ENCODE measurements at places on chromosomes 11 and 22. TPM values are rescaled to one million over a fixed set of nuclear protein-coding genes. Genes with fewer than 3 reads are reported as not detected.
A peak's percentile ranks its signal among the peaks of the same experiment; 100 is the strongest.

GRCh38 chr22:50469377-50470305, 5.2 kb downstream of the SBF1 start:
- DNase-seq = no peak

DNA sequence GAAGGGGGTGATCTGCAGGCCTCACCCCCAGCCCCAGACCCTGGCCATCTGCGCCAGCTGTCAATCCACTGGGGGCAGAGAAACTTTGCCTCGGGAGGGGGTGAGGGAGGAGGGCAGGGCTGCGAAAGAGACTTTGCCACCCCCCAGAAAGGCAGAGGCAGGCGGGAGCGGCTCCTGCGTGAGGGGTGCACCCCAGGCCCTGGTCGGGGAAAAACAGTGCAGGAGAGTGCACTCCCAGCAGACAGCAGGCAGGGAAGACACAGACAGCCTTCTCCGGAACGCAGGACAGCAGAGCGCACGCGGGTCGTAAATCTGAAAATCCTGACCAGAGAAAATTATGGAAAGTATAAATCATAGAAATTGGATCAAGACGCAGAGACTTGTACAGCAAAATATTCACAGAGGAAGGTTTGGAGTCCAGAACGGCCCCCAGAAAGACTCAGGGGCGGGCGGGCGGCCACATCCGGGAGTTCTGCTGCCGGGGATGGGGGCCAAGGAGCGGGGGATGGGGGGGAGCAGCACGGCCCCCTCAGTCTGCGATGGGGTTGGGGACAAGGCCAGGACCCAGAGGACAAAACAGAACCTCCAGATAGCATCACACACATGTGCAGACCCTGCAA, 8.0 kb upstream of the MRPL23 start:
- no peak for DNase-seq

DNA sequence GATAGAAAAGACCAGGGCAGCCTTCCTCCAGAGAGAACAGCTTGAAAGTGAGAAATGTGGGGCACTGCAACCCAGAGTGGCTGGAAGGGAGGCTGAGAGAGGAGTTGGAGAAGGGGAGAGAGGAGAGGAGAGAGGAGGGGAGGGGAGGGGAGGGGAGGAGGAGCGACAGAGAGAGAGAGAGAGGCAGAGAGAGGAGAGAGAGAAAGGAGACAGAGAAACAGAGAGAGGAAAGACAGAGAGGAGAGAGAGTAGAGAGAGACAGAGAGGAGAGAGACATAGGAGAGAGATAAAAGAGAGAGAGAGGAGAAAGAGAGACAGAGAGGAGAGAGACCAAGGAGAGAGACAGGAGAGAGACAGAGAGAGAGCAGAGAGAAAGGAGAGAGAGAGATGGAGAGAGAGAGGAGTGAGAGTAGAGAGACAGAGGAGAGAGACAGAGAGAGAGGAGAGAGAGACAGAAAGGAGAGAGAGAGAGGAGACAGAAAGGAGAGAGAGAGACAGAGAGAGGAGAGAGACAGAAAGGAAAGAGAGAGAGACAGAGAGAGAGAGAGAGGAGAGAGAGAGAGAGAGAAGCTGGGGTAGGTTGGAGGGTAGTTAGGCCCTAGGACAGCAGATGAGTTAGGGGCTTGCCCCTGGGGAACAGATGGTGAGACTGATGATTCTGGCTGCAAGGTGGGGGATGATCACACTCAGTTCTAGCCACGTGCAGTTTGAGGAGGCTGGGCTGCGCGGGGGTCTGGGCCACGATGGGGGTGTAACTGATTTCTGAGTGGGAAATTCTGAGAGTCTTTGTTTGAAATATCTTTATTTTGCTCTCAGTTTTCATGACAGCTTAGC, 8.5 kb upstream of the SCYL1 start:
- DNase-seq = no peak

GRCh38 chr11:660681-661444, 23.8 kb downstream of the DRD4 start:
- peak; percentile 59 for DNase-seq

- no peak for DNase-seq
Observed at GRCh38 chr22:39130892-39131855, 21.3 kb downstream of the CBX7 start.

DNA sequence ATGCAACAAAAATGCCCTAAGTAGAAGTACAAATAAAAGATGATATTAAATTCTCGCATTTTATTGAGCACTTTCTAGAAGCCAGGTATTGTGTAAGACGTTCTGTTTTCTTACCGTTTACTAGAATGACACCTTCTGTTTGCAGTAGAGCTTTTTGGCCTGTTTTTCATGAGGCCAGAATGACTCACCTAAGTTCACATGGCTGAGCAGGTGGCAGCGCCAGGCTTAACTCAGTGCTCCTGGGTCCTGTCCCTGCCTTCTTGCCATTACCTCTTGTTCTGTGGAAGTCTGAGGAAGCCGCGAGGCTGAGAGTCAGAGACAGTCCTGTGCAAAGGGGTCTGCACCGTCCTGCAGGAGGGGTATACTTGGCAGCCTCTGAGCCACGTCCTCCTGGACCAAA, 113.8 kb downstream of the ATXN10 start:
- DNase-seq = peak; percentile 72

DNA sequence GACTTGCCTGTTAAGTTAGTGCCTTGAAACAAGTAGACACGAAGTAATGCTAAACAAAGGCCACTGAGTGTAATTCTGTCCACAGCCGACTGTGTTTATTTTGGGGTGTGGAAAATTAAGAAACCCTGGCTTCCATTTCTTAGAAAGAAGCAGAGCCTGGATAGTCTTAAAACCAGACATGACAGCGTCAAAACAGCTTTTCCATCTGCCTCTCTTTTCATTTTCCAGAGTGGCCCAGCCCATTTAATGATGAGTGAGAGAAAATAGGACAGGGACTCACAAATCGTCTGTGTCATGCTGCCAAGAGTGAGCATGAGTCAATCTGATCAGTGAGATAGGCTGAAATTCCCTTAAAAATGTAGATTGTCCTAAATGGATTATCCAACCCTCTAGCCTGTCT, 485.9 kb downstream of the JRKL start:
- DNase-seq = no peak

DNA sequence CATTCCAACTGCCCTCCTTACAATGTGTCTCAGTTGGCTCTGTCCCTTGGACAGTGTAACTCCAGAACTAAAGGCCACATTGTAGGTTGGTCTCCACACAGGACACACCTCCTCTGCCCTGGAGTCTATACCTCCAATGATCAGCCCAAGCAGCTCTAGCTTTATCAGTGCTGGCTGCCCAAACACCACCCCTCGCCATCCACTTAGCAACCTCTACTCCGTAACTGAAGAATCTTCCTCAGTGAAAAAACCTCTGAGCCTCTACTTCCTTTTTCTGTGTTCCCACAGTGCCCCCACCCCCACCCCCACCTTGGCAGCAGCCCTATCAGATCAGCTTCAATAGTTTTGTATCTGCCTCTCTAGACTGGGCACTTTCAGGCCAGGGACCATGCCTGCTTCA, 33.4 kb downstream of the SERPINH1 start:
- DNase-seq = no peak

- DNase-seq = no peak
Observed at GRCh38 chr22:38864361-38865191, 7.4 kb downstream of the CBX6 start.

DNA sequence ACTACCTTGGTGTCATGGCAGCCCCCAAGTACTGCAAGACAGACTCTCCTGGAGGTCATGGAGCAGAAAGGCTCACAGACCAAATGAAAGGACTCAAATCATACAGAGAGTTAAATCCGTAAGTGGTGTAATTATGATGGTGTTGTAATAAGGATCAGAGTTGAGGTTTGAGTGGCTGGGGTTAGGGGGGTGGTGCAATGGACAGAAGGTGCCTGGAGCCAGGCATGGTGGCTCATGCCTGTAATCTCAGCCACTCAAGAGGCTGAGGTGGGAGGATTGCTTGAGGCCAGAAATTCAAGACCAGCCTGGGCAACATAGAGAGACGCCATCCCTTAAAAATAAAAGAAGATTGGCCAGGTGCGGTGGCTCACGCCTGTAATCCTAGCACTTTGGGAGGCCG, 18.7 kb downstream of the ART5 start:
- DNase-seq = no peak

DNA sequence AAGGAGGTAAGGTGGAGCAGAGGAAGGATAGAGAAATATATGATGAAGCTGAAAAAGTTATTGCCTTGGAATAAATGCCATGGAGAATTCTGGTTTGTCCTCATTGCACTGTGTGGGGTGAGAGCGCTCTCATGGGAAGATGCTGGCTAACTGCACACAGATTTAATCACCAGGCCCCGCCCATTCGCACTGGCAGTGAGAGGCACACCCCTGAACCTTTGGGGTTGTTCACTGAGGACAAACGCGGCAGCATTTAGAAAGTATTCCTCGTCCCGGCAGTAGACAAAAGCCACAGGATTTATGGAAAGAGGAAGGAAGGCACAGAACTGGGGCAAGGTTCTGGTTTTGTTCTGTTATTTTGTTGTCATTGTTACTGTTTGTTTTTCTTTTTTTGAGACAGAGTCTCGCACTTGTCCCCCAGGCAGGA, 70.2 kb downstream of the MED15 start:
- DNase-seq = no peak

GRCh38 chr22:50184004-50184901, 1.5 kb upstream of the TRABD start:
- DNase-seq = peak; percentile 85

- DNase-seq = no peak
Observed at GRCh38 chr11:12696911-12697581, 22.8 kb downstream of the TEAD1 start.

GRCh38 chr22:50481440-50482106, at the start of gene ADM2:
ADM2 (plus strand) TSS chr22:50481543; CDS start chr22:50481848, 305 bp downstream.
- DNase-seq = no peak

GRIA4 gene
- total RNA-seq = 200 TPM

KCNQ1 gene
- 0.45 TPM for total RNA-seq
